HEK293T (cell line): ENCODE measurements at places on chromosomes 4 and X.

DNA sequence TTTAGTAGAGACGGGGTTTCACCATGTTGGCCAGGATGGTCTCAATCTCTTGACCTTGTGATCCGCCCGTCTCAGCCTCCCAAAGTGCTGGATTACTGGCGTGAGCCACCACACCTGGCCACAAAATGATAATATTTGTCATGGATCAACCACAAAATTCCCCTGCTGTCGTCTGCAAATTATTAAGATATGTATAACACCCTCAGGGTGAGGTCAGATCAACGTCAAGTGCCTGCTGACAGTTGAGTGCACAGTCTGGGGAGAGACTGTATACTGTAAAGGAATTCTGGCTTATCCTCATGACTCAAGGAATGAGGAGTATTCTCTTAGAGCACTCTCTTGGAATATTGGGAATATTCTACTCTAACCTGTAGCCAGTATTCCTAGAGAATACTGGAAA, 11.2 kb downstream of the EPGN start:
- no peak for DNase-seq

DNA sequence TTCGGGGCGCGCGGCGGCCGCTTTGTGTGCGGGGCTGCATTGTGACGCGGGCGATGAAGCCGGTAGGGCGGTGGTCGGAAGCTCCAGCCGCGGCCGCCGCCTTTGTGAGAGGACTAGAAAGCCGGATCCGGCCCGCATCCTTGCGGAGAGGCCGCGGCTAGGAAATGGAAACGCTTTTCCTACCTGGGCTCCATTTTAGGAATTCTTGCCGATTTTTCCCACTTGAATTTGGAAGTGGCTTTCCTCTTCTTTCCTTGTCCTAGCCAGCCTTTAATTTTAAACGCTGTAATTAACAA, 708 bp downstream of the TMSB4X start:
- peak; percentile 27 for DNase-seq

DNA sequence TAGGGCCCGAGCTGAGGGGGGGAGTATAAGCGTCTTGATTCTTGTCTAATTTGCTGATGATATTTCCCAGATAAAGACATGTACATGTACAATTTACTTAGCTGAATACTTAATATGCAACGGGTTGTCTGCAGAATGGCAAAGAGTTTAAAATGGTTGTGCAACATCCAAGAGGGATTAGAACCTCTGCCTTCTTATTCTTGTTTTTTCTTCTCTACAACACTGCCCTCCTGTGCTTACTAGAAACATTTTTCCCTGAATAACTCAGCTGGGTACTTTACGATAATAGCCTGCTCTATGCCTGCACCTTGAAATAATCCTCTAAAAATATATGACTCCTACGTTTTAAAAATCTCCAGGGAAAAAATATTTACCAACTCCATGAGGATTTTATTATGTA, 41.8 kb downstream of the INTS12 start:
- DNase-seq, result peak; percentile 27

- peak; percentile 17 for DNase-seq
Measured at GRCh38 chr4:102169345-102169744, 175.9 kb downstream of the SLC39A8 start.

- DNase-seq, result peak; percentile 6
Measured at GRCh38 chr4:27666943-27667342, 806.3 kb downstream of the STIM2 start.

DNA sequence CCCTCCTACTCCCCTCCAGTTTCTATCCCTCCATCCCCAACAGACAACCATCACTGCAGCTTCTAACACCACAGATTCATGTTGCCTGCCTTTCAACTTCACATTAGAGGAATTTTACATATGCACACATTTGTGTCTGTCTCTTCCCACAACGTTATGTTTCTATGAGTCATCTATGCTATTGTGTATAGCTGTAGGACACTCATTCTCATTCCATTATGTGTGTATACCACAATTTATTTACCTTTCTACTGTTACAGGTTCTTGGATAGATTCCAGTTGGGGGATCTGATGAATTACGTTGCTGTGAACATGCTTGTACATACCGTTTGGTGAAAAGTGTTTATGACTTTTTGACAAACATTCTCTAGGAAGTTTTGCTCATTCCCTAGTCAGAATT, 58.8 kb upstream of the TRPC3 start:
- no peak for DNase-seq

GRCh38 chr4:19983072-19983471, 268.6 kb upstream of the SLIT2 start:
- no peak for DNase-seq

DNA sequence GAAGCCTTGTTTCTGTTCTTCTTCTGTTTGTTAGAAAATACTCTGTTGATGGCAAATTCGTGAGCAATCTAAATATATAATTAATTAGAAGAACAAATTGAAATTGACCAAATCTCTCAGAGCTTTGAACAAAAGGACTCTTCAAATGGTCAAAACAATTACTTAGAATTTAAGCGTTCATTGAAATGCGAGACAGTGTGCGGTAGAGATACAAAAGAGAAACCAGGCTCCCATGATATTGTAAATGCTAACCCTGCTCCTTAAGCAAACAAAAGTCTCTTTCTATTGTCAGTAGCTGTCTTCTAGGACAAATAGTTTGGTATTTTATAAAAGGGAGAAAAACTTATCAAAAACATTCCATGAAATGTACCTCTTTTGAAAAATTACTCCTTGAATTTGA, 453.4 kb upstream of the MAGEB2 start:
- DNase-seq, result no peak

DNA sequence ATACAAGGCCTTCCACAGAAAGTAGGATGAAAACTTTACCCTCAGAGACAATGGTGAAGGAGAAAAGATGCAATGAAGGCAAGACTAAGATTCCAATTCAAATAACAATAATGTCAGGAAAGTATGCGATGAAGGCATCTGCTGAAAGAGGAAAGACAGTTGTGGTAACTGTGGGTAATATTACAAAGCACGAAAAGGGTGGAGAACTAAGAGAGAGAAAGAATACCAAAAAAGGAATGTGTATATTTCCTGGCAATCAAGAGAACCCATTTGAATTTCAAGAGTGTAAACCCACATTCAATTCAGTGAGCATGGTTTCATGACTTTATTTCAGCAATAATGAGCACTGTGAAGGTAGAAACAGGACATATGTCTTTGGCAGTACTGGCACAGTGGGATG, 225.5 kb downstream of the PALLD start:
- DNase-seq, result no peak
